ENCODE measurements at places on chromosomes 3 and 15. TPM values are rescaled to one million over a fixed set of nuclear protein-coding genes. Genes with fewer than 3 reads are reported as not detected.

The GOLGA6L9 gene
- total RNA-seq, result 4.2 TPM

The TRA2B gene
- total RNA-seq, result 136 TPM

The MESP2 gene
- not detected for total RNA-seq

The PLSCR5 gene
- not detected for total RNA-seq

The SLC2A2 gene
- total RNA-seq, result not detected

The PLA1A gene
- not detected for total RNA-seq

The WDR72 gene
- total RNA-seq, result under 0.01 TPM

The ADIPOQ gene
- total RNA-seq, result 16.7 TPM

The LIPC gene
- under 0.01 TPM for total RNA-seq

The CCR5 gene
- total RNA-seq, result 0.52 TPM

The CEMIP gene
- total RNA-seq, result 0.52 TPM

The ACTRT3 gene
- total RNA-seq, result 1.6 TPM

The B3GNT5 gene
- total RNA-seq, result 4.2 TPM

The TMCO5A gene
- not detected for total RNA-seq

The FILIP1L gene
- total RNA-seq, result 29.2 TPM

The ADPRH gene
- 5.2 TPM for total RNA-seq

The PRICKLE2 gene
- total RNA-seq, result 32.9 TPM

The TCAIM gene
- total RNA-seq, result 20.9 TPM

The CYP8B1 gene
- not detected for total RNA-seq

The GP5 gene
- total RNA-seq, result under 0.01 TPM

The CP gene
- total RNA-seq, result 1.0 TPM

The RTP1 gene
- total RNA-seq, result not detected

The OR4F15 gene
- total RNA-seq, result not detected

The ACP3 gene
- total RNA-seq, result 0.52 TPM

The OR5H2 gene
- total RNA-seq, result not detected

The CACNA2D2 gene
- 1.0 TPM for total RNA-seq

The SPTBN5 gene
- 1.0 TPM for total RNA-seq

The ST3GAL6 gene
- total RNA-seq, result 14.1 TPM

The SCAMP5 gene
- 1.6 TPM for total RNA-seq

The DPPA4 gene
- total RNA-seq, result 0.52 TPM

The SLCO2A1 gene
- total RNA-seq, result 0.52 TPM

The ALAS1 gene
- total RNA-seq, result 31.3 TPM

The HCLS1 gene
- total RNA-seq, result 9.4 TPM
